ENCODE measurements at places on chromosomes 13 and 19.
A peak's percentile ranks its signal among the peaks of the same experiment; 100 is the strongest.

DNA sequence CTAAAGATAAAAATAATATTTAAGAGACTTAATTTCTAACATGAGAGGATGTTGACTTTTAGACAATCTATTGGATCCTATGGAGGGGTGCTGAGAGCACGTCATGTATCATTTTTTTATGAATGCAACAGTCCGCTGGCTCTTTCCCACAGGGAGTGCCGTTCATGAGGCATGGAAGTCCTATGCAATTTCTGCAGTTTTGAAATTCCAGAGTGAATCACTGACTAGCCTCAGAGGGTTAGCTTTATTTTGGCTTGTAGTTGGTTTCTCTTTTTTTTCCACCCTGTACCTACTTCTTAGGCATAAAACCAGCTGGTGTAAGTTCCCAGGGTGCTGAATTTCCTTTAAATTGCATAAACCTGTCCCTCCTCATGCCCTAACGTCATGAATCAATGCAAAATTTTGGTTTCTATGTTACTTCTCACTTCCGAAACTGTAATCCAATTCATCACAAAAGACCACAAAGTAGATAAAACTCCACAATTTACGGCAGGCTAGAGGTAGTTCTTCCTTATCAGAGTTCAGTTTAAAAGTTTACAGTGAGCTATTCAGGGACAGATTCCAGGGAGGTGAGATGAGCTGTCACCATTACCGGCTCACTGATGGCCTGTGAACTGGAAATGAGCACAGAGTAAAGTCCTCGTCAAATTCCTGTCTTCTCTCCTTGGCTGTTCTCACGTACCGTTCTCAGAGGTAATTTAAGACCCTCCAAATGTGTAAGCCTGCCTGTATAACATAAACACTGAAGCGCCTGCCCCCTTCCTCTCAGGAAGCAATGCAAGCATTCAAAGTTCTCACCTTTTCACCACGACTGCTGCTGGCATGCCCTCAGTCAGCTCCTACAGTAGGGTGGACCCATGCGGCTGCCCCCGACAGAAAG lies 216.6 kb upstream of the SLC10A2 start:
- no peak for DNase-seq

- DNase-seq = no peak
Measured at GRCh38 chr19:2119921-2120785, 23.4 kb downstream of the IZUMO4 start.

DNA sequence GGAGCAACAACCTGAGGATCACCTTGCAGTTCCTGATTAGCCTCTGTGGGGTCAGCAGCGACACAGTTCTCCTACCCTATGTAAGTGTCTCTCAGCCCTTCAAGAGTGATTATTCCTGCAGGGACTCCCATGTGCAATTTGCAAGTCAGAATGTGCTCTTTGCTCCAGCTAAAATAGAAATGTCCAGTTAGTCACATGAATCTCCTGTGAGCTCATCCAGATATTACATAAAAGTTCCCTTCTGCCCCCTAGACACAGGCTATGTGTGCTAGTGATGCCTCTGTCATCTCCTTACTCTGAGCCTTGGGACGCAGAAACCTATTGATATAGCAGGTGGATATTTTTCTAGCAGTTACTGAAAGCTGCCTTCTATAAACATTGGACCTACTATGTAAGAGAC lies 105.5 kb downstream of the ZAR1L start:
- no peak for DNase-seq

DNA sequence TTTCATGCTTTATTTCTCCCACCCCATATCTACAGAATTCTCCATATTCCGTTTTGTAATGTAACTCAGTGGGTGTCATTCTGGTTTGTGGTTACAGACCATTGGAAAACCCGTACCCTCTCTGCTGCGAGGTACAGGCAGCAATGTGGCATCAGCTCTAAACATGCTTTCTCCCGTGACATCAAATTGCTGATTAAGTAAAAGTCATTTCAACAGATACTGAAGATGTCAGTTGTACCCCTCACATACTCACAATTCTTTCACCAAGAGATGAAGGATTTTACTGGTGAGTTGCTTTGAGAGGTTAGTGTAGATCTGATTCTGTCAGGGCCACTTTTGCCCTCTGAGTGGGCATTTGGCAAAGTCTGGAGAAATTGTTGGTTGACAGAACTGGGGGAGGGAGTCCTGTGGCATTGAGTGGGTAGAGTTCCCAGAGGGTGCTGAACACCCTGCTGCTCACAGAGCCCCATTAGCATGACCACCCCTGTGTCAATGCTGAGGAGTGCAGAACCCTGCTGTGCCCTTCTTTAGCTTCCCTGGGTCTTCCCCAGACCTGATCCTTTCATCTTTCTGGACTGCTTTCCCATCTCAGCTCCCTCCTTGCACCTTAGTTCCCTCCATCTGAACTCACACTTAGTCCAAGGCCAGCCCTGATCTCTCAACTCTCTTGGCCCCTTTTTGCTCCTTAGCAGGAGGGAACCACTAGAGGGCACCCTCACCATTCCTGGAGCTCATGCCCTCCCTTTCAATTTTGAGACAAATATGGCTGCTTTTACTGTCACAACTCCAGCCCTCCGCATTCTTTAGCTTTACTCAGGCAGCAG lies 39.9 kb upstream of the CEACAM8 start:
- peak; percentile 63 for DNase-seq

DNA sequence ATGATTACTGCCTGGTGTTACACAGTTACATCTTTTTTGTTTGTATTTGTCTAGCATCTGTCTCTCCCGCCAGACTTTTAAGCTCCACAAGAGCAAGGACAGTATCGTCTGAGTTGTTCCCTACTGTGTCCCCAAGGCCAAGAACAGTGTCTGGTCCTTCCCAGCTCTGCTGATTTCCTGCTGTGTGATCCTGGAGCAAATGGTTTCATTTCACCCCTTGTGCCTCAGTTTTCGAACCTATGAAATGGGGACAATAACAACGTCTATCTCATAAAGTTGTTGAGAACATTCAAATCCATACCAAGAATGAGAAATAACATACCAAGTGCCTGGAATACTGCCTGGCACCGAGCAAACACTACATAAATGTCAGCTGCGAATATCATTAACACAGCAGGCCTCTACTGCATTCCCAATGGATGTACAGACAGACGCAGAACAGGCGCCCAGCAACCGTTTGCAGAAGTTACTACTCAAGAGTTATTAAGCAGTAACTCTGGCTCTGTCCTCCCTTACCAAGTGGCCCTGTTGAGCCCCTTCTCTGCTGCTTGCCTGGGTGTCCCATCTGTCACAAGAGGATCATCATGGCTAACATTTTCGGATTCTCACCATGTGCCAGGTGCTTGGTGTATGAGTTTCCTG lies 11.4 kb downstream of the XRCC1 start:
- no peak for DNase-seq

DNA sequence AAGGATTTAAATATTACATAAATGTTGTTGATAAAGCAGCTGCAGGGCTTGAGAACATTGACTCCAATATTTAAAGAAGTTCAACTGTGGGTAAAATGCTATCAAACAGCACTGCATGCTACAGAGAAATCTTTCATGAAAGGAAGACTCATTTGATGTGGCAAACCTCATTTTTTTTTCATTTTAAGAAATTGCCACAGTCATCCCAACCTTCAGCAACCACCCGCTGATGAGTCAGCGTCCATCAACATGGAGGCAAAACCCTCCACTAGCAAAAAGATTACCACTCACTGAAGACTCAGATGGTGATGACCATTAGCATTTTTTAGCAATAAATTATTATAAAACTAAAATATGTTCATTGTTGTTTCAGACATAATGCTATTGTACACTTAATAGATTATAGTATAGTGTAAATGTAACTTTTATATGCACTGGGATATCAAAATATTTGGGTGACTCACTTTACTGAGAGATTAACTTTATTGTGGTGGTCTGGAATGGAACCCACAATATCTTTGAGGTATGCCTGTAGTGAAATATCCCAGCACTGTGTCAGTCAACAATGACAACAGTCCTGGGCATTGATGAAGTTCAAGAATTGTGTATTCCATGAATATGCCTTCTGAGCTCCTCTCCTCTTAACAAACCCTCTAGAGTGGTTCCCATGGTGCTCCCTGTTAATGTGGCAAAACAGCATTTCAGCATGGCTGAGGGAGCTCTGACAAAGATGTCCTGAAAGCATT lies 52.4 kb upstream of the SOX21 start:
- DNase-seq = peak; percentile 43

- no peak for DNase-seq
Measured at GRCh38 chr13:73001971-73002370, 56.8 kb upstream of the KLF5 start.

DNA sequence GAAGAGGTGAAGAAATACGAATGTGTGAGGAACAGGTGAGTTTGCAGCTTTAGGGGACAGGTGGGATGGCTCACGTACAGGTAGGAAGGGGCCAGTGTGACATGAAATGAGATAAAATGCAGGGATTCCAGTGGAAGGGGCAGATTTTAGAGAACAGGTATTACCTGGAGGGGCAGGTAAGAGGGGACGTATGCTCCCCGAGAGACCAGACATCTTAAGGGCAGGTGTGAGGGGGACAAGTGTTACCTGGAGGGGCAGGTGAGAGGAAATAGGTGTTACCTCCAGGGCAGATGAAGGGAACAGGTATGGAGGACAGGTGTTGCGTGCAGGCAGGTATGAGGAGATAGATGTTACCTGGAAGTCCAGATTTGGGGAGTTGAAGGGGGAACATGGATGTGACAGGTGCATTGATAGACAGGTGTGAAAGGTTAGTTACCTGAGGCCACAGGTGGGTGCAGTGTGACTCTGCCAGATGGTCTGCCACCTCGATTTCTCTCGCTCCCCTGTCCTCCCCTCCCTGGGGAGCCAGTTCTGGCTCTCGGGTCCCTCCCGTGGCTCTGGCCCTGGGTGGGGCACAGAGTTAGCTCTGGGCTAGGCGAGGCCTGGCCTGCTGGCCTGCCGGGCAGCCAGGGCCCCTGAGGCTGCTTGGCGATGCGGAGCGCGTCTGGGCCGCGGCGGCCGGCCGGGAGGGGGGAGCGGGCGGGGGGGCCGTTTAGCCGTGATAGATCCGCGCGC lies 2.1 kb downstream of the ERFL start:
- no peak for DNase-seq

Measured in activated CD4-positive, alpha-beta T cell treated with anti-CD3 and anti-CD28 coated beads, Interleukin-2, amount 50 U/mL, for 16 hours (primary cell).